ENCODE measurements at places on chromosomes 2 and 18. TPM values are rescaled to one million over a fixed set of nuclear protein-coding genes. Genes with fewer than 3 reads are reported as not detected.

CROCC2 gene
- not detected for total RNA-seq

AFF3 gene
- total RNA-seq = 21.9 TPM

MATN3 gene
- total RNA-seq = not detected

NCL gene
- 182 TPM for total RNA-seq

ING5 gene
- 38.5 TPM for total RNA-seq

AKAIN1 gene
- not detected for total RNA-seq

SMYD1 gene
- under 0.01 TPM for total RNA-seq

INPP5D gene
- 122 TPM for total RNA-seq

DLX1 gene
- not detected for total RNA-seq

KCNS3 gene
- total RNA-seq = not detected

DYNAP gene
- not detected for total RNA-seq

MPV17 gene
- total RNA-seq = 30.5 TPM

SGPP2 gene
- total RNA-seq = 0.94 TPM

GALNT5 gene
- under 0.01 TPM for total RNA-seq

ASNSD1 gene
- total RNA-seq = 65.1 TPM

IL36B gene
- not detected for total RNA-seq

COPS8 gene
- 49.7 TPM for total RNA-seq

CWC22 gene
- total RNA-seq = 12.7 TPM

CHRNG gene
- not detected for total RNA-seq

C2orf66 gene
- total RNA-seq = not detected

COL4A4 gene
- 0.21 TPM for total RNA-seq

MPHOSPH10 gene
- total RNA-seq = 21.1 TPM

CRACDL gene
- 1.6 TPM for total RNA-seq

GLI2 gene
- total RNA-seq = not detected

CHRND gene
- total RNA-seq = not detected

ZNF396 gene
- 0.52 TPM for total RNA-seq

LRATD1 gene
- total RNA-seq = under 0.01 TPM

POTEC gene
- total RNA-seq = not detected

DYSF gene
- total RNA-seq = 13.3 TPM

STARD6 gene
- not detected for total RNA-seq

ALK gene
- not detected for total RNA-seq

PAIP2B gene
- 1.4 TPM for total RNA-seq

MC2R gene
- under 0.01 TPM for total RNA-seq

CDH19 gene
- total RNA-seq = not detected

PREB gene
- 11.0 TPM for total RNA-seq

ZNF142 gene
- 23.4 TPM for total RNA-seq

CDKL4 gene
- total RNA-seq = not detected

LAMA1 gene
- not detected for total RNA-seq

MYOM1 gene
- total RNA-seq = 0.94 TPM
